Activated CD4-positive, alpha-beta T cell treated with anti-CD3 and anti-CD28 coated beads for 24 hours (primary cell): ENCODE measurements at places on chromosomes 11 and 22.

GRCh38 chr11:13216019-13216710 lies 61.4 kb upstream of the BMAL1 start:
- DNase-seq, result no peak

DNA sequence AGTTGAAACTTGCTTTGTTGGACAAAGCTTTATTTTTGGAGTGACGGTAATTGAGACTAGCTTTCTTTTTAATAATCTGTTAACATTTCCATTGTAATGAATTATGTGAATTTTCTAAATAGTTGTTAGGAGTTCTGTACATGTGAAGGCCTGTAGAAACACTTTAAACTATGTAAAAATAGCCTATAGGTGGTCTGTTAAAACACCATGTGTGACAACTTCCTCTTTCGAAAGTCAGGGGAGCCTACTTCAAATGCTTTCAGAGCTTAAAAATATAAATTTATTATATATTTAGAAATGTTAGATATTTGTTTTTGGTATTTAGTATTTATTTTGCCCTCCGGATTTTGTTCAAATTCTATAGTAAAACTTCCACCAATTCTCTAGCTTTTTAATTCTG lies 28.7 kb downstream of the DDIAS start:
- DNase-seq, result no peak

DNA sequence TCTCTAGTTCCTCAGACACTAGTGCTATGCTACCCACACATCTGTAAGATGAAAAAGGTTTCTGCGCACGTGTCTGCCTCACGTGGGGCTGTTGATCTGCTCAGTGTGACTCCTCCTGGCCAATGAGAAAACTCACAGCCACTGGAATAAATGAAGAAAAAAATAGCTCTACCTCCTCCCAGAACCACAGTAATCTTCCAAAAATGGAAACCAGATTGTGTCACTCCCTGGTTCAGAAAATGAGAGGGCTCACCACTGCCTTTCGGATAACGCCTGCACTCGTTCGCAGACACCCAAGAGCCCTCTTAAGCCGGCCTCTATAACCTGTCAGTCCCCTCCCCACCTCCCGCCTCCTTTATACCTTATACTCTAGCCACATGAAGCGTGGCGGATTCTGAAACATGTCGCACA lies 5.1 kb downstream of the APBB1 start:
- peak; percentile 51 for DNase-seq

DNA sequence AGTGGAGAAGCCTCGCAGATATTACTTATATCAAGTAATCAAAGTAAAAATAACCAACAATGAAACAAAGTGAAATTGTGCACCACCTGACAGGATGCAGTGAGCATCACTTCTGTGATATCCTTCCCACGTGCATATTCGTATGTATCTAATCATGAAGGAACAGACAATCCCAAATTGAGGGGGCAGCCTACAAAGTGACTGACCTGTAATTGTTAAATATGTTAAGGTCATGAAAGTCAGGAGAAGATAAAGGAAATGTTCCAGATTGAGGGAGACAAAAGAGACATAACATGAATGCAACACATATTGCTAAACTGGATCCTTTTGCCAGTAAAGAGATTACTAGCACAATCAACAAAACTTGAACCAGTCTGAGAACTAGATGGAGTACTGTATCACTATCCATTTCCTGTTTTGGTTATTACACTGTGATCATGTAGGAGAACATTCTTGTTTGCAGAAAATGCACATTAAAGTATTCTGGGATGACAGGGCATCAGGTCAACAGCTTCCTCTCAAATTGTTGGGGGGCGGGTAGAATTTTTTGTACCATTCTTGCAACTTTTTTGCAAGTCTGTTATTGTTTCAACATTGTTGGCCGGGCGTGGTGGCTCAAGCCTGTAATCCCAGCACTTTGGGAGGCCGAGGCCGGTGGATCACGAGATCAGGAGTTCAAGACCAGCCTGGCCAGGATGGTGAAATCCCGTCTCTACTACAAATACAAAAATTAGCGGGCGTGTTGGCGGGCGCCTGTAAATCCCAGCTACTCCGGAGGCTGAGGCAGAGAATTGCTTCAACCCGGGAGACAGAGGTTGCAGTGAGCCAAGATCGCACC lies 2.0 kb downstream of the SBF2 start:
- no peak for DNase-seq

GRCh38 chr22:42969348-42969975 lies 45.5 kb downstream of the PACSIN2 start:
- no peak for DNase-seq

DNA sequence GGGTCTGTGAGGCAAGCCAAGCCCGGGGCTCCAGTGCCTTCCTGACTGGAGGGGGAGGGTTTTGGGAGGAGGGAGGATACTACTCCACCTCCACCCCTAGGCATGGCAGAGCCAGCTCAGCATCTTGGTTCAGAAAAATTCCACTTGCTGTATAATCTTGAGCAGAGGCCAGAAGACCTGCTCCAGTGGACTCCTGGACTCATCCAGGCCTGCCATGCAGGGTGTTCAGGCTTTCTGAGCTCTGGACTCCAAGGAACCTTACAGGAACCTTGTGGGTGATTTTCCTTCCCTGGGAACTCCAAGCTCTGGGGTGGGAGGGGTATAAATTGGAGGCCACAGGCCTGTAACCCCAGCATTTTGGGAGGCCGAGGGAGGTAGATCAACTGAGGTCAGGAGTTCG lies 9.4 kb downstream of the CSDC2 start:
- no peak for DNase-seq

DNA sequence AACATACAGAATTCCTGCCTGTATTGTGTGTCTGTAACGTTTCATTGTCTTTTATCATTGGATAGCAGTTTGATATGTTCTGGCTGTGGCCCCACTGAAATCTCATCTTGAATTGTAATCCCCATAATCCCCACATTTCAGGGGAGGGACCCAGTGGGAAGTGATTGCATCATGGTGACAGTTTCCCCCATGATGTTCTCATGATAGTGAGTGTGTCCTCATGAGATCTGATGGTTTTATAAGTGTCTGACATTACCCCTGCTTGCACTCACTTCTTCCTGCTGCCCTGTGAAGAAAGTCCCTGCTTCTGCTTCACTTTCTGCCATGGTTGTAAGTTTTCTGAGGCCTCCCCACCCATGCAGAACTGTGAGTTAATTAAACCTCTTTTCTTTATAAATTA lies 19.6 kb upstream of the MTMR2 start:
- no peak for DNase-seq

GRCh38 chr22:17106785-17107546 lies 14.2 kb downstream of the TMEM121B start:
- no peak for DNase-seq

- DNase-seq, result no peak
Observed at GRCh38 chr22:44210722-44211121, 30.0 kb downstream of the PARVG start.

- no peak for DNase-seq
Observed at GRCh38 chr11:16783321-16783801, 44.9 kb downstream of the C11orf58 start.
